ENCODE measurements at places on chromosomes 6 and 20.
A peak's percentile ranks its signal among the peaks of the same experiment; 100 is the strongest.

DNA sequence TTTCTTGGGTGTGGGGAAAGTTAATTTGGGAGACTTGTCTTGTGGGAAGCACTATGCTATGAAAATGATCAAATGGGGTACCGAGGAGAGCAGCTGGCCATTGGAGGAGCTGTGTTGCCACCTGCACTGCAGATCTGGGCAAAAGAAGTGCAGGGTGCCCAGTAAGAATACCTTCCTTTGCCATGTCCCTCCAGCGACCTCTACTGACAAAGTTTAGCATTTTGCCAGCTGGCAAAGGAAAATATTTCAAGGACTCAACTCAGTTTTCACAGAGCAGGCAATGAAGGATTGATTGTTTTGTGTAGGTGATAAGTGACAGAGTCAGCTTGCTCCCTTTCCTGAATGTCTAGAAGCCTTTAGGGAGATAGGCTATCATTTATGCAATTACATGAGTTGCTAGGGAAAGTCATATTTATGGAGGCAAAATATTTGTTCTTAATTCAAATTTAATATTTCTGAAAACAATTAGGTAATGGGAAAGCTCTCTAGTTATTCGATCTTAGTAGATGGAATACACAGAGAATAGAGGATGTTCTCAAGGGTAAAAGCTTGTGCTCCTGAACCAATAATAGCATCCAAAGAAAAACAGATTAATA is 118.4 kb downstream of the FARS2 start:
- DNase-seq = peak; percentile 11

DNA sequence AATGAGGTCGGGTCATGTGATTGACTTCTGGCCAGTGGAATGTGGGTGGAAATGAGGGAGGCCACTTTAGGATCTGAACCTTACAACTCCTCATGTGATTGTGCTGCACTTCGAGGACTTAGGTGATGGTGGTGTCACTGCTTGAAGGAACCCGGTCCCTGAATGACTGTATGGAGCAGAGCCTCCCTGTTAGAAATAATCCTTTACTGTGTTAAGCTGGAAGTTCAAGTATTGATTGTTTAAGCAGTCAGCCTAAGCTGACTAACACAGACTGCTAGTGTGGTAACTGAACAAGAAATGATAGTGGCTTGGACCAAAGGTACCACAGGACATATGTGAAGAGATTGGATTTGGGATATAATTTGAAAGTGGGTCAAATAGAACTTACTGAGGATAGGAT is 138.0 kb downstream of the OPN5 start:
- no peak for DNase-seq

DNA sequence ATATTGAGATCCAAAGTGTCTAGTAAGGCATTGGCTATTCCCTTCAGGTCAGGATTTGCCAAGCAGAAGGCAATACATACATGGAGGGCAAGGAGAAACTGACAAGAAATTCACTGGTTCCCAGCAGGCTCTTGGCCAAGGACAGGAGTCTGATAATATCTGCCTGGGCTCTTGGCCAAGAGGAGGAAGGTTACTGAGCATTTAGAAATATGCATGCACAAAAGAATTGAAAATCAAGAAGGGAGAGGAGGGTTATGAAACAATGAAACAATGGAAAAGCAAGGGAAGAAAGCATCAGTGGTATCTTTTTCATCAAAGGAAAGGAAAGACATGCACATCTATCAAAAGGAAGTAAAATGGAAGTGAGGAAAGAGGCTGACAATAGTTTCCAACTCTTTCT is 42.4 kb downstream of the ARHGAP18 start:
- DNase-seq = no peak

DNA sequence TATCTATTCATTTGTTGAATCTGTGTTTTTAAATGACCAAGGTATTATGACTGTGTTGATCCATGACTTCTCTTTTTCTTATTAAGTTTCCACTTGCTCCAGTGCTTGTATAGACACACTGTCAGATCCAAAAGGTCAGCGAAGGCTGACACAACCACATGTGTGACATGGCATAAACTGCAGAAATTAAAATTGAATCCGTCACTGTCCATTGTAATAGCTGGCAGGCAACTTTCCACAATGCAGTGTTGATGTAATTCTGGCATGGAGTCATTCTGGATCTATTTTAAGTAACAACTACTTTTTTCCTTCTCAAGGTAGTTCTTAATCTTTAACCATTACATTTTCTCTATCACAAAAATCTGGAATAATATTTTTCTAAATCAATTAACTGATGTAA is 145.3 kb downstream of the AIG1 start:
- DNase-seq = no peak

Data from CD4-positive, alpha-beta T cell treated with Interleukin-21 for 1 hour (primary cell).